Muscle of leg (tissue), 16 donors: ENCODE measurements at places on chromosomes 2 and 18. TPM values are rescaled to one million over a fixed set of nuclear protein-coding genes. Genes with fewer than 3 reads are reported as not detected.
A peak's percentile ranks its signal among the peaks of the same experiment; 100 is the strongest.

DNA sequence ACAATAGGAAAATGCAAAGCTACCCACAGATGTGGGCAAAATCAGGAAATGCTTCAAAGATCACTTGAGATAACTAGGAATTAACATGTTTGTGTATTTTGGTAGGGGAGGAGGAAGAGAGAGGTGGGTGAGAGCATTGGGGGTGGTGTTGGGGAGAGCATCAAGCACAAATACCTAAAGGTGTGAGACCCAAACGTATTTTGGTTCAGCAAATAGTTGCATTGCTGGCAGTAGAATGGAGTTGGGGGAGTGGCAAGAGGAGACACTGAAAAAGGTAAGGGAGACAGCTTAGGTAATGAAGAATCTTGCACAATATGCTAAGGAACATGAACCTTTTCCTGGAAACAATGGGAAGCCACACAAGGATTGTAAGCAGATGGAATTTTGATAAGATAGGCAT, 1.5 kb upstream of the PELI1 start:
- no peak for DNase-seq

DNA sequence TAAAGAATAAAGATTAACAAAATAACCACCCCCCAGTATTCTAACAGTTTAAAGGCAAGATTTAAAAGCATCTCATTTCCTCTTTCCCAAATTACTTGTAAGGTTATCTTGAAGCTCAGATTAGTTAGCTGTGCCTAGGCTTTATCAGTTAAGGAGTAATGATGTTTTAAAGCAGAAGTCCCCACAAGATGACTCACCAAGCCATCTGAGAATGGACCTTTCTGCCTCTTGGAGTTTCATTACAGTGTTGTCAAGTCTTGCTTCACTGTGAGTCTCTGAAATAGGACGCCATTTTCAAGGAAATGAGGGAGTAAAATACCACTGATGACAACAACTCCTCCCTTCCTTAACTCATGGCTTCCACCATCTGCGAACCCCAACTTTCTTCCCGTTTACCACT, 35.9 kb downstream of the ZNF385B start:
- no peak for DNase-seq

DNA sequence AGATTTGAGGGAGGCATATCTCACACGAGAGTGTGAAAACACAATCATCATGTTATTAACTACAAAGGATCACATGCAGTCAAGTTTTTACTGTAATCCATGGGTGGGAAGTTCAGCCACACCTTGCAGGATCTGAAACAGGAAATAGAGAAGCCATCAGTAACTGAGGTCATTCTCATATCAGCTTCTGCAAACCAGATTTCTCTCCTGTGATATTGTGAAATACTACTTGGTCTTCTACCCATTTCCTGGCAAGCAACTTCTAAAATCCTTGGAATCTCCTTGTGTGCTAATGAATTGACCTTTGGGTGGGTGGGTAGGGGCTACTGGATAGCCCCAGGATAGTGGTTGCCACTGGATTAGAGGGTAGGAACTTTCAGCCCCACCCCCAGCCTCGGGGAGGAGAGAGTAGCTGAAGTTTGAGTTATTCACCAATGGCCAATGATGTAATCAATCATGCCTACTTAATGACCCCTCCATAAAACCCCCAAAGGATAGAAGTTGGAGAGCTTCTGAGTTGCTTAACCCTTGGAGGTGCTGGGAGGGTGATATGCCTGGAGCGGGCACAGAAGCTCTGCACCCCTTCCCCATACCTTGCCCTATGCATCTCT, 25.6 kb upstream of the TGIF1 start:
- no peak for DNase-seq

GRCh38 chr2:5287558-5288334, 404.4 kb upstream of the SOX11 start:
- DNase-seq: peak; percentile 35

- no peak for DNase-seq
These were observed 1010.7 kb upstream of the ZEB2 start for GRCh38 chr2:145530653-145531052.

DNA sequence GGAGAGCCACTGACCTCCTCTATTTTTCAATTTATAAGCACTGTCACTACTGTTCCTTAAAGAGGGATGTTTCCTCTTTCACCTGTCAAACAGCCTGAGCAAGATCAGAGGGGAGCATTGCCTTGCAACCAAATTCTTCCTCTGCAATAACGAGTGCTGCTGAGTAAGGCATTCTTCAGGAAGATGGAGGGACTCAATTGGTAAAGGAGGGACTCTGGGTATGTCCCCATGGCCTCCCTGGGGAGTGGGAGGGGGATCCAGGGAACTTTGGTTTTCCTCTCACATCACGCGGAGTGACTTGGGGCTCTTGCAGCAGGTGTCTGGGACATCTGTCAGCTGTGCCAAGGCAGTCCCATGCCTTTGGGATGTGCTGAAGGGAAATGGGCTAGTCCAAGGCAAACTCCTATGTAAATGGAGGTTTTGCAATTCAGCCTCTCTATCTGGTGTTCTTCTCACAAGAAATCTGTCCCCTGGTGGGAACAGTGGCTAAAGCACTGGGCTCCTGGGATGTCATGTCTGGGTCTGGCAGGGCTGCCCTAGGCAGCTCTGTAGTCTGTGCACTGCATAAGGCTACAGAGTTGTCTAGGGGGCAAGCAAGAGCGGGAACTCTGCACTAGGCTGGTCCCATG, 14.4 kb upstream of the HES6 start:
- DNase-seq: no peak

DNA sequence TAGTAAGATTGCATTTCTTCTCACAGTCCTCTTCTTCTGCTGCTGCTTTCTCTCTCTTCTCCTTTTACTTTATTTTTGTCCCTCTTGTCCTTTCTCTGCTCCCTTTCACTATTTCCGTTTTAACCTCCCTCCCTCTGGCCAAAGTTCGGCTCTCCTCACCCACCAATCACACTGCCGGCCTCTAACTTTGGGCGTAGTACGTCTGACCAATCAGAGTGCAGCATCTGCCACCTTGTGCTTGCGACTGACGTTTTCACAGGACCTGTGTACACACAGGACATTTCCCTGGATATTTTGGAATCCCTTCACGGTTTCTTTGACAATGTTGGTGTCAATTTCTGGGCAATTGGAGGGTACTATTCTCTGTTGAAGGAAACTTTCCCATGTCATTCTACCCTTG, 22.6 kb upstream of the ICOS start:
- DNase-seq: no peak

- peak; percentile 76 for DNase-seq
These were observed 146.5 kb downstream of the GLI2 start for GRCh38 chr2:120881981-120882788.

GRCh38 chr18:68298330-68298729, 416.6 kb downstream of the TMX3 start:
- DNase-seq: peak; percentile 66

- no peak for DNase-seq
These were observed 308.3 kb downstream of the TSN start for GRCh38 chr2:122063716-122064115.

DNA sequence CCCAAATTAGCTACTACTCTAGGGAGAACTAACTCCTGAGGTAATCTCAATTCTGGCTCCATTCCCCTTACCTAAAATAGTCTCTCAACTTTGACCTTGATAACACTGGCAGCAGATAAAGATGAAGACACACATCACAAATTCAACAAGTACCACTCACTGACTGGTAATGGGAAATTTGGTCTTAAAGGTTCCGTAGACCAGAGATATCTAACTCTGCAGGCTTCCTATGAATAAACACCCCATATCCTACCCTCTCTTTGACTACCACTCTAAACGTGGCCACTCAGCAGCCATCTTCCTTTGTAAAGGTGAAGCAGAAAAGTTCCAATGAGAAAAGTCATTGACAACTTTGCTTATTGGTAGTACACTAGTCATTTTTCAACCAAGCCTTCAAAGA, 38.6 kb upstream of the GALNT5 start:
- no peak for DNase-seq

SERPINB12 gene
- total RNA-seq: 0.62 TPM

ALPG gene
- total RNA-seq: not detected

CRACDL gene
- 1.6 TPM for total RNA-seq

FAM210A gene
- 28.8 TPM for total RNA-seq

AP1S3 gene
- 0.31 TPM for total RNA-seq

BMP10 gene
- total RNA-seq: not detected

UGT1A10 gene
- total RNA-seq: not detected

DSEL gene
- total RNA-seq: 17.6 TPM

RTP5 gene
- not detected for total RNA-seq
